ENCODE measurements at places on chromosomes 6 and 20. TPM values are rescaled to one million over a fixed set of nuclear protein-coding genes. Genes with fewer than 3 reads are reported as not detected.

The NKX2-4 gene
- total RNA-seq, result not detected

The FANCE gene
- total RNA-seq, result 1.2 TPM

The ATG5 gene
- 28.7 TPM for total RNA-seq

DNA sequence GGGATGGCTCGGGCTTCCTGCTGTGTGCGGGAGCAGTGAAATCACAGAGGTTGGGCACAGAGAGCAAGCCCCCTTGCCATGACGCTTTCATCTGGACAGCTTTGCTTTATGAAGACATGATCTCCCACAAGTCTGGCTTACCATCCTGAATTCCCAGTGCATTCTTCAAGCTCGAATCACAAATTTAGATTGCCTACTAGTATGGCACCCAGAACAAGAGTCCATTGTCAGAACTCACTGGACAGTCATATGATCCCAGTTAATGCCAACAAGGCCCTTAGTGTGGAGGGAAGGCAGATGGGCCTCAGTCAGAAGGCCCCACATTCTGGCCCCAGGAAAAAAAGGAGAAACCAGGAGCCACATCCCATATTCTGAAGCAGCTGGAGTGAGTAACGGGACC, 147.3 kb upstream of the FOXQ1 start:
- DNase-seq, result no peak

- no peak for DNase-seq
These were observed 203.1 kb downstream of the TSHZ2 start for GRCh38 chr20:53175135-53175780.

Data from CD8-positive, alpha-beta T cell (primary cell).